Immature natural killer cell (primary cell): ENCODE measurements at places on chromosomes 5 and 9.

DNA sequence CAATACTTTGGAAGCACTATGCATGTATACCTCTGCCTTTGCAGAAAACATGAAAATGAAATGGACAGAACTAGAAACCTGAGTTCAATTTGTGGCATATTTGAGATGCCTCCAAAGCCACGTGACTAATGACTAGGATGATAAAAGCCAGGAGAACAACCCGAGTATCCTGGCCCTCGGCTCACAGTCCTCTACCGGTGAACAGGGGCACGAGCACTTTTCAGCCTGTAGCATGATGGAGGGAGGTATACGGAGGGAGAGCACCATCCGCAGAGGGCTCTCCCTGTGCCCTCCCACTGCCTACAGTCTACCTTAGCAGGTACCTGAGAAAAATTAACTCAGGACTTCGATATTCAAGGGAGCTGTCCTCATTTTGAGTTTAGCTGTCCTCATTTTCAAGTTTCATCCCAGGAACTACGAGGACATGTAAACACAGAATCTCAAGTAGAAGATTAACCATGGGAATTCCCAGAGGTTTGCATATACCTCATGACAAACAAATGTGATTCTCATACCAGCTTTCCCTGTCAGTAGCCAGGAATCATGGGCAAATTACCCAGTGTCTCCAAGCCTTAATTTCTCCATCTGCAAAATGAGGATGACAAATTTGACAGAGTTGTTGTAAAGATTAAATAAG, 249.3 kb downstream of the DNAH5 start:
- DNase-seq = no peak

DNA sequence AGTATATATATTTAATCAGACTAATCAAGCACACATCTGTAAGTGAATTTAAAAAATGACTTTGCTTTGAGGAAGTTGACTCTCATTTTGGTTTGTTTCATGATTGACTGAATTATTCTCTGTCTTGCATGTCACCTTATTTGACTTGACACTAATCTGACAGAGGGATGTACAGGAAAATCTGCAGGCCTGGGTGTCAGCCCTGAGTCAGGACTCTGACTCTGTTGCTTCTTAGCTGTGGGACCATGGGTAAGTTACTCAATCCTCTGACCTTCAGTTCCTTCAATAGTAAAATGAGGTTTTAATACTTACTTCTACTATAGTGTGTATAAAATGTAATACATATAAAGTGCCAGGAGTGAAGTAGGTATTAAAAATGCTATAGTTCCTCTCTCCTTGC, 415.9 kb downstream of the ARHGEF28 start:
- no peak for DNase-seq

DNA sequence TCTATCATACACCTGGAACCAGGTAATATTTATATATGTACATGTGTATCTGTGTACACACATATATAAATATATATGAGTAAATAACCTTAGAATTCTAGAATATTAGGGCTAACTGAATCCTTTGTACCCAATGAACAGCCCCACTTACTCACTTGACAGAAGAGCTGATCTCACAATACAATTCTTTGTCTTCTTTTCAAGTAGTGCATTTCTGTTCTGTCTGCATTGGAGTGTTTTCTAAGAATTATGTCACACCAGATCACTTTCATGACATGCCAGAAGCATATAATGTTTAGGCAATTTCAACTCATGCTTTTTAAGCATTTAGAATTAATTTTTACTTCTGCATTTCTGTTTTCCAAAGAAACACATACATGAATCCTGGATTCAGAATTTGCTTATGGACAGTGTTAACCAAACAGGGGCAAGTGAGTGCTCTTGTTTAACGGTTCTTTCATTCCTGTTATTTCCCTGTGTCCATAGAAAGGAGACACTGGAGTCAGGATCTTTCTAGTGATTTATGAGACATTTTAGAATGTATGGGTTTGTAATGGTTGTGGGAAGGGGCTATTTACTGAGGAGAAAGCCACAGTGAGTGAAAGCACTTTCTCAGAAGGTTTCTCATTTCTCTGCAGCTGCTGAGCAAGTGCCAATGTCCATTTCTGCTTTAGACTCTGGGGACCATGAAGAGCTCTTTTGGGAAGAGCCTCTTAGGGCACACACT, 123.2 kb downstream of the RMI1 start:
- DNase-seq = no peak

DNA sequence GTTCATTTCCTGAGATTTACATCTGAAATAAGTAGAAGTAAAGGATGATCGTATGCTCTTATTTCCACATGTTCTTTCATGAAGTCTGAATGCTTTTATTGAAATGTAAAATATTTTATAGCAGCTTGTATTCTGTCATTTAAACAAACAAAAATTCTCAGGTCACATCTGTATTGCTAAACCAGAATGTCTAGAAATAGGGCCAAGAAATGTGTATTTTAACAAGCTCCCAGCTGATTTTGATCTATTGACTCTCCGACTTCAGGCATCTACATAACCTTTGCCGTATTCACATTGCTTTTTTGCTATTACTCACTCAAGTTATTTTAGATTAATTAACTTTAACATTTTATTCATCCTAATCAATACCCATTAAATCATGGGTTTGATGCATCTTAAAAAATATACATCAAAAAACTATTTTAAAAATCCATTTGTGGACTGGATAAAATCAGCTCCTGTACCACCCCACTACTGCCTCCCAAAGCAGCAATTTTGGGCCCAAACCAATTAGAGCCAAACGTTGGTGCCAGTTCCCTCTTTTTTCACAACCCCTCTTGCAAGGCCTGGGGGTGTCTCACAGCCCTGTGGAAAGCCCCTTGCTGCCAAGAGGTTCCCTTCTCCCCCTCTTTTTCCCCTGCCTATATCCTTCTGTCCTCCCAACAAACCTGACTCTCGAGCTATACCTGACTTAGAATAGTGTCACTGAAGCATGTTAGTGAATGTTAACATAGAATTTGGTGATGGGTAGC, 34.5 kb downstream of the HAVCR1 start:
- DNase-seq = no peak

DNA sequence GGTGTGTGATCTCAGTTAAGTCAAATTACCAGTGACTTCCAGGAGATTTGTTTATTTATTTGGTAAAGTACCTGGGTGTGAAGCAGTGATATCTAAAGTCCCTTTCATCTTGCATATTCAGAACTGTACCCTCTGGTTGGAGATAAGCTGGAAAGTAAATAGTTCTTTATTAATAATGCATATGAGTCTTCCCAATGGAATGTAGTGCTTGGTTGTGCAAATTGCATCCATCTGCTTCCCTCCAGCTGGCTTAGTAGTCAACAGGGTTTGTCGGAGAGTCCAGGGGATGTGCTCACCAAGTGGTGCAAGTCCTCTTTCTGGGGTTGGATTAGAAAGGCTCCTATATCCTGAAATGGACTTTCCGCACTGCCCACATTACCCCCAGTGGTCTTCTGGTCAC, 42.0 kb downstream of the TRPM3 start:
- DNase-seq = no peak

- no peak for DNase-seq
Measured at GRCh38 chr5:157204765-157205164, 24.1 kb downstream of the ITK start.

- DNase-seq = no peak
Measured at GRCh38 chr5:122150215-122150614, 20.9 kb downstream of the ZNF474 start.

- DNase-seq = no peak
Measured at GRCh38 chr9:137740312-137740711, 121.5 kb downstream of the EHMT1 start.

DNA sequence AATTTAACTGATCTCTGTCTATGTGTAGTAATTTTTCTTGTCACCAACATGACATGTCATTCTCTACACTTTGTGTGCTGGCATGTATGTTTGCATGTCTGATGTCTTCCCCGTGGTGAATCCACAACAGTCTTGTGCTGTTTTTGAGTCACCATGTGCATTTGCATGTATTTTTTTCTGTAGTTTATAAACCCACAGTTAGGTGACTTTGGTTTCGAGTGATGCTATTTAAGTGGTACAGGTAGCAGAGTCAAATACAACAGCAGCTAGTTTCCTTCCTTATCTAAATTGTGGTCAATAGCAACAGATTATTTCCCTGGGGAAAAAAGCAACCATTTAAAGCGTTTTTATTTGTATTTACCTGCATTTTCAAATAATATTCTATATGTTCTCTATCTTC, 89.9 kb upstream of the FSD1L start:
- DNase-seq = no peak

DNA sequence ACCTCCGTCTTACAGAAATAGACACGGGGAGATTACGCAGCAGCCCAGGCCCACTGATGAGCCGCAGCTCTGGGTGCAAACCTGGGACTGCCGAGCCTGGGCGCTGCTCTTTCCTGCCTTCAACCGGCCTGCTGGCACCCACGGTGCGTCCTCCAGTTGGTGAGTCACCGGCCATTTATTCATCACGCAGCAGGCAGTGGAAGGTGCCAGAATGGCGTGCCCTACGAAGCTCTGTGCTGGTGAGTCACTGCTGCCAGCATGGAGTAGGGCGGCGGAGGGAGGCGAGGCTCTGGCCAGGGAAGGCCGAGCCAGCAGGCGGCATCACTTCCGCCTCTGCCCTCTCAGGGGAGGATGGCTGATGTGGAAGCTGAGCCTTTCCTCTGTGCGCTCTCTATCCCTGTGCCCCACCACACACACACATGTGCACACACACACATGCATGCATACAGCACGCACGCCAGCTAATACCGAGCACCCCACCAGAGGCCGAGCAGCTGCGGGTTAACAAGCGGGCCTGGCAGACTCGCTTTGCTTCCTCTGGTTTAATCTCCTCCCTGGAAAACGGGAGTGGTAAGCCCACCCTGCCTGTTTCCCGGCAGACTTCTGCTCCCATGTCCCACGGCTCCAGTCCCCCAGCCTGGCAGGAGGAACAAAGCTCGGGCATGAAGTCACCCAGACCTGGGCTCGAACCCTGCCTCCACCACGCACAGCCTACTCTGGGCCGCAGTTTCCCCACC, 39.2 kb downstream of the OLFM1 start:
- no peak for DNase-seq

DNA sequence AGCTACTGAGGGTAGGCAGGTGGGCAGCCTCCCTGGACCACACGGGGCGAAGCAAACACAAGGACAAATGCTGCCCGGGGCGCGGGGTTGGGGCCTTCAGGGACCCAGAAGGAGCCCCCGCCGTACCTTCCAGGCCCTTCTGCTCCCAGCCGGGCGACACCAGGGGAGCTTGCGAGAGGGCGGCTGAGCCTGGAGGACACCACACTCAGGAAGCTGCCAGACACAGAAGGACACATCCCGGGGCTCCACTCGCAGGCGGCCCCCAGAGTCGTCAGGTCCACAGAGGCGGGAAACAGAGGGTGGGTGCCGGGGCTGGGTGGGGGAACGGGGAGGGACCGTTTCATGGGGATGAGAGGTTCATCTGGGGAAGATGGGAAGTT, 58.5 kb upstream of the UBAC1 start:
- no peak for DNase-seq

GRCh38 chr5:76175821-76176403, 92.7 kb downstream of the SV2C start:
- DNase-seq = peak; percentile 3

DNA sequence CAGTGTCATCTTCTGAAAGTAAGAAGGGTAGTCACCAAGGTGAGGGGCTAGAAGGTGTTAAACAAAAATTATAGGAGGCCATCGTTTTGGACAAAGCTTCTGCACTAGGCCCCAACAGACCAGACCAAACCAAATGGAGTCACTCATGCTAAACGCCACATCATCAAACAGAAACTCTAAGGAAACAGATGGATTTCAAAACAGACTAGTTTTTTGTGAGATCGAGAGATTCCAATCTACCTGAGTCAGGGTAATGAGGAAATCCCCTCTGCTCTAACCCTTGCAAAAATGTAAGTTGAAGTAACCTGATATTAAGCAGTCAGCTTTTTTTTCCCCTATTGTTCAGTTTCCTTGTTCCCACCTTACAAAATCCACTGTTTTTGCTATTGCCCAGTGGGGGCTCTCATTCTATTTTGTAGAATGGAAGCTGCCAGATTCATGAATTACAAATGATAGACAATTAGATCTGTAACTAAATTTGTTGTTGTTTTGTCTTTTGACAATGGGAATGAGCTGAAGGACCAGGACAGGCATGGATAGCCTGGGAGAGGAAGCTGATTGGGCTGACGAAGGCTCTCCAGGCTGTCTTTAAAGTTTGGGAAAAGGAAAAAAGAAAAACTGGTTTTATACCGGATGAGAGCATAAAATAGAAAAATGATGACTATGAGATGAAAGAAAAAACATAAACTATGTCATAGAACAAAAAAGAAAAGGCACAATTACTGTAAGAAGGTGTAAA, 94.7 kb upstream of the ADAMTSL1 start:
- DNase-seq = no peak

- no peak for DNase-seq
Measured at GRCh38 chr9:77455312-77455927, 192.7 kb downstream of the GNA14 start.

- no peak for DNase-seq
Measured at GRCh38 chr5:133713751-133714150, 101.4 kb upstream of the FSTL4 start.

DNA sequence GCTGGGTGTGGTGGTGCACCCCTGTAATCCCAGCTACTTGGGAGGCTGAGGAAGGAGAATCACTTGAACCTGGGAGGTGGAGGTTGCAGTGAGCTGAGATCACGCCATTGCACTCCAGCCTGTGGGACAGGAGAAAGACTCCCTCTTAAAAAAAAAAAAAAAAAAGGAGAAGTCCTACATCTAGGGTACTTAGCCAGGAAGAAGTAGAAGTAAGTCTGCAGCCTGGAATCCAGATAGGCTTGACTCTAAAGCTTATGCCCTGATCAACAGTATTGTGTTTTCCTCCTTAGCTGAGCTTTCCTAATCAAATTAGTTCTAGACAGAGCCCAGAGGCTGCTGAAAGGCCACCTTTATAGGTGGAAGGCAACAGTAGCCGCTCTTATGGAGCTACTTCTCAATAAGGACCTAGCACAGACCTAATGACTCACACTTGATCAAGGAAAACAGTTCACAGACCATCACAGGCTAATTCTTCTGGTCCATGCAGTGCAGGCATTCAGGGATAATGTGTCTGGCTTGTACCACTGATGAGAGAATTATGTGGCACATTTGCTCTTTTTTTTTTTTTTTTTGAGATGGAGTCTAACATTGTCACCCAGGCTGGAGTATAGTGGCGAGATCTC, 105.5 kb upstream of the KLF4 start:
- no peak for DNase-seq

DNA sequence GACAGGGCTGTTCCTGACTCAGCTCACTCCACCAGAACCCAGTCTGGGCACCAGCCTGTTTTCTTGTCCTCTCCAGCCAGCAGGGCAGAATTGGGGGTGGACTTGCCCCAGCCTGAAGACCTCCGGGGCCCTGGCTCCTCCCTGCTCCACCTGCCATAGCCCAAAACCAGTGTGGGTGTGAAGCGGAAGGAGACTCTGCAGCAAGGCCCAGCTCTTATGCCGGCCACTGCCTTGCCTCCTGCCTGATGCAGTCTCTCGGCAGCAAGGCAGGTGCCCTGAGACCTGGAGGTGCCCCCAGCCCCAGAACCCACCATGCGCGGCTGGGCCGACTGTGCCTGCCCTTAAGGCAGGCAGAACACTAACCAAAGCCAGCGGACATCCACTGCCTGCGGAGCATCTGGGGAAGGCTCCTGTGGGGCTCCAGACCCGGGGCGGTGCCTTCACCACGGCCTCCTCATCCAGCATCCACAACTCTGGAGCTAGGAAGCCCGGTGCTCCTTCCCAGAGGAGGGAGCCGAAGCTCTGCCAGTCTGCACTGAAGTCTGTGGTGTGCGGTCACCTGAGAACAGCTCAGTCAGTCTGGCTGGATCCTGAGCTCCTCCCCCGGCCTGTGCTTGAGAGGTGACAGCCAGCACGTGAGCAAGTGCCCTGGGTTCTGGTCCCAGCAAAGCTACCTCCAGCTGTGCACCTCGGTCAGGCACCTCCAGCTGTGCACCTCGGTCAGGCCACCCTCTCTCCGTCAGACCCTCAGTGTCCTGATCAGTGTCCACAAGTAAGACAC, 116.7 kb downstream of the ADAMTS2 start:
- DNase-seq = no peak
